ENCODE measurements at places on chromosomes 4 and X.

DNA sequence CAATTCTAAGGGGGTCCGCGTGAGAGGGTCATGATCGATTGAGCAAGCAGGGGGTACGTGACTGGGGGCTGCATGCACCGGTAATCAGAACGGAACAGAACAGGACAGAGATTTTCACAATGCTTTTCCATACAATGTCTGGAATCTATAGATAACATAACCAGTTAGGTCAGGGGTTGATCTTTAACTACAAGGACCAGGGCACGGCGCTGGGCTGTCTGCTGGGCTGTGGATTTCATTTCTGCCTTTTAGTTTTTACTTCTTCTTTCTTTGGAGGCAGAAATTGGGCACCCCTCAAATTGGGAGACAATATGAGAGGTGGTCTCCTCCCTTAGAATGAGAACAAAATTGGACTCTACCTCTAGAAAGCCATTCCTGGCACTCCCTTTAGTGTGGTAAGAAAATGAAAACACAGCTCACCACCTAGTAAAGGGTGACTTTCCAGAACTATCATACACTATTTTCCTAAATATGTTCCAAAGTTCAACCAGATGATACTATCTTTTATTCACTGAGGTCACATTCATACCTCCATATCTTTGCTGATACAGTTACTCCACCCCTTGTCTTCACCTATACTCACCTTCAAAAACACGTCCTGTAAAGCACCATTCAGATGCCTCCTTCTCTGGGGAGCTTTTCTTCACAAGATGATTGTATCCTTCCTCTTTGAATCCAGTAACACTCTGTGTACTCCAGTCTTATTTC is 1058.3 kb upstream of the SLIT2 start:
- DNase-seq = no peak

DNA sequence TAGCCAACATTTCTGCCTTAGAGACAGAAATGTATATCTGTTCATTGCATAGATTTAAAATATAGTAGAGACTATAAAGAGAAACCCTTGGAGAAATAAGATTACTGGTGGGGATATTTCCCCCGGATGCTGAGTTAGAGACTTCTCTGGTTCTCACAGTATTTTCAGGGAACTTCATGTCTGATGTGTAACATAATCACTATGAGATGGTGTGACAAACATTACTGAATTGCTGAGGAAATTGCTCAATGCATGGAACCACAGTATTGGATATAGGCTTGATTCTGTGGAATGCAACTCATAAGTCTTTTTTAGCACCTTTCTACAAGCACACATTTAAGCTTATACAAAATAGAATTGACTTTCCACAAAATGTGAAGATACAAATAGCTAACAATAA is 152.7 kb downstream of the SOWAHB start:
- DNase-seq = no peak

DNA sequence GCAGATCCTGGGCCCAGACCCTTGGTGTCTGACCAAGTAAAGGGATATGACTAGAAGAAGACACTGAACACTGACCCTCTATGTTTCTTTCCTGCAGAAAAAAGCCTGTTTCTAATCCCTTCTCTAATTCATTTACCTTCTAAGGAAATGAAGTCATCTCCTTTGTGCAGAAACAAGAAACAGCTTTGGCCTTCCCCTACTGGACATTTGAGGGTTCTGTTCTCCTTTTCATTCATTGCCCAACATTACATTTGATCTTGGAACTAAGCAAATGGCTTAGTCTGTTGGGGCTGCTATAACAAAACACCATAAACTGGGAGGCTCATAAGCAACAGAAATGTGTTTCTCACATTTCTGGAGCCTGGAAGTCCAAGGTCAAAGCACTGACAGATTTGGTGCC is 20.0 kb downstream of the HCCS start:
- no peak for DNase-seq

DNA sequence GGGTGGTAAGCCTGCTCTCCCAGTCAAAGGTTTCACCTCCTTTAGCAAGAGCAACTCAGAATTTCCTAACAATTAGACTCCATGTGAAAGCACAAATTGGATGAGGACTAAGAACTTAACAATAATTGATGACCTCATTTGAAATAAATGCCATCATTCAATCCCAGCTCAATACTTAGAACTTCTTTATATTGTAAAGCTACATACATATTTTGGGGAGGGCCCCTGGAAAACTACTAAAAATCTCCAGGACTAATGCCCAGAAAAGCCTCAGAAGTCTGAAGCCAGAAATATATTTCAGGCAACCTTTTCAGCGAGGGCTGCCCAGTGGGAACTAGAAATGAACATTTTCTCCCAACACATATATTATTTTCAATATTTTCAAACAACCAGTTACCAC is 38.1 kb downstream of the AMOT start:
- DNase-seq = no peak

DNA sequence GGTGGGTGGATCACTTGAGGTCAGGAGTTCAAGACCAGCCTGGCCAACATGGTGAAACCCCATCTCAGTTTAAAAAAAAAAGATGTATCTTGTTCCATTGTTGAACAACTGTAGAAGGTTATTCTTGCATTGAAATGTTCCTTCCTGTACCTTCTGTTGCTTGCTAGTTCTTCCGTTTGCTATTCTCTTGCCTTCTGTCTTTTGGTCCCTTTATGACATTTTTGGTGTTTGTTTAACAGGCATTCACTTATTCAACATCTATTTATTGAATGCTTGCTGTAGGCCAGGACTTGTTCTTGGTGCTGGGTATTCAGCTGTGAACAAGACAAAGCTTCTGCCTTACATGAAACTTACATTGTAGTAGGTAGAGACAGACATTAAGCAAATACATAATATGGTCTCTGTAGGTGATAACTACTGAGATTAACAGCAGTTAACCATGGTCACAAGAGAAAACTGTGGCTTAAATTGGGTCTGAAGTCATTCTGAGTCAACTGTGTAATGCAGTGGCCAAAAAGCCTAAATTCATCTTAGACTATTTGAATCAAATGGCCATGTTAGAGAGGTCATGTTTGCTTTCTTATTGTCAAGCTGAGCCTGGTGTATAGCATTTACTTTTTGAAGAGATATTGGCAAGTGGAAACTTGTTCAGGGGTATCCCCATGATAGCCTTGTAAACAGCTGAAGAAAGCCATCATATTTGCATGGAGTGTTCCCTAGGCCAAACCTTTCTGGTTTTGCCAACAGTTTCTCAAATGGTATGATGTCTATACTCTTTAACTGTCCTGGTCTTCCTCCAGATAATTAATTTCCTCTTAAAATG is 35.6 kb downstream of the GAB1 start:
- no peak for DNase-seq

DNA sequence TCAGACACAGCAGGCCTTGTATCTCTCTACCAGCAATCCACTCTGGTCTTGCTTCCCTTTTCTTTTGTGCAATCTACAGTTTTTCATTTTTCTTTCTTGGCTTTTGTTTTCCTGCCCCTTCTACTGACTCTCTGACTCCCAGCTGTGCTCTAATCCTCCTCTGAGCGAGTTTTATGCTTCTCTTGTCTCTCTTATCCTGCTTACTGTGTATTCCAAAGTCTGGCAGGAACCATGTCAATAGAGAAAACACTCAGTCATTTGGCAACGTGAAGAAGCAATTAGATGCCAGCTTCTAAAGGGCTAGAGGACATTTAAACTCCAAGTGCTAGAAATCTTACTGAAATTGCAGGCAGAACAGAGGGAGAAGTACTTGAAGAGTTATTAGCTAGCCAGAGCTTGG is 984.6 kb upstream of the TENM3 start:
- no peak for DNase-seq

DNA sequence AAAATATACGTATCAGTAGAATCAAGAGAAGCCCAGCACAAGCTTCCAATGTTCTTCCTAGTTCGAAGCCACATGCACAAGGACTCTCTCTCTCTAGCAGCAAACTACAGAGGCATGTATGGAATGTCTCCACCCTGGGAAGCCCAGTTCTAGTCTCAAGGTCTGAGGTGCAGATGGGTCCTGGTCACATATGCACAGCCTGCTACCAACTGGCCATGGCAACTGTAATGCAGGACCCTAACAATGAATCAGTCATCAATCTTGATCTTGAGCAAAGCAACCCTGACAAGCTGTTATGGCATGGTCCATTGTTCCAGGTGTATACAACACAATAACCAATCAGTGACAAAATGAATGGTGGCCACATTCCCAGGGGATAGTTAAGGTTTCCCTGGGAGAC is 55.8 kb downstream of the MBNL3 start:
- DNase-seq = no peak

- DNase-seq = no peak
Observed at GRCh38 chrX:41522671-41523070, 75.5 kb downstream of the NYX start.

GRCh38 chr4:122900314-122900713 is 22.1 kb downstream of the NUDT6 start:
- no peak for DNase-seq

DNA sequence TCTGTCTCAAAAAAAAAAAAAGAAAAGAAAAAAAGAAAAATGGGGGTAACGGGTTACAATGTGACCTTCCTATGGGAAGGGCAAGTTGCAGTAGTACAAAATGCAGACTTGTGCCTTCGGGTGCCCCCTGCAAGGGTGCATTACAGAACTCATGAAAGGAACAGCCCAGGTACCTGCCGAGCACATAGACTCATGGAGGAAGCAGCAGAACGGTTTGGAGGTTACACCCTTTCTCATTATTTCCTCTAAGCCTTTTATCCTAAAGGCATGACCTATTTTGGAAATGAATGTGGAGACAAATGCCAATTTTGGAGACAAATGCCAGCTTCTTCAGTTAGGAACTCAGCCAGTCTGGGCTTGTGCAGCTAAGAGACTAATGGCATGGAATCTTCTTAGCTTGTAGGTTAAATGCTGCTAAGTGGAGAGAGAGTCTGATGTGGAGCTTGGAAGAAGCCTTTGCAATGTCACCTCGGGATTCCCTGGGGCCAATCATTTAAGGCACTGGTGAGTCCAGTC is 44.1 kb upstream of the PRKX start:
- DNase-seq = no peak

GRCh38 chrX:39212456-39212855 is 411.2 kb downstream of the MID1IP1 start:
- peak; percentile 40 for DNase-seq

All from stimulated activated CD4-positive, alpha-beta T cell treated with anti-CD3 and anti-CD28 coated beads, Interleukin-2, amount 100 ng/mL, for 4 hours (primary cell).